ENCODE measurements at places on chromosomes 1 and 21.

DNA sequence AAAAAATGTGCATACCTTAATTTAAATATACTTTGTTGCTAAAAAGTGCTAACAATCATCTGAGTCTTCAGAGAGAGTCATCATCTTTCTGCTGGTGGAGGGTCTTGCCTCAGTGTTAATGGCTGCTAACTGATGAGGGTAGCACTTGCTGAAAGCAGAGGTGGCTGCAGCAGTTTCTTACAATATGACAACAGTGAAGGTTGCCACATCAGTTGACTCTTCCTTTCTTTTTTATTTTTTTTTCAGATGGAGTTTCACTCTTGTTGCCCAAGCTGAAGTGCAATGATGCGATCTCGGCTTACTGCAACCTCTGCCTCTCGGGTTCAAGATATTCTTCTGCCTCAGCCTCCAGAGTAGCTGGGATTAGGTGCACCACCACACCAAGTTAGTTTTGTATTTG, 2.6 kb upstream of the CFAP45 start:
- DNase-seq: no peak

DNA sequence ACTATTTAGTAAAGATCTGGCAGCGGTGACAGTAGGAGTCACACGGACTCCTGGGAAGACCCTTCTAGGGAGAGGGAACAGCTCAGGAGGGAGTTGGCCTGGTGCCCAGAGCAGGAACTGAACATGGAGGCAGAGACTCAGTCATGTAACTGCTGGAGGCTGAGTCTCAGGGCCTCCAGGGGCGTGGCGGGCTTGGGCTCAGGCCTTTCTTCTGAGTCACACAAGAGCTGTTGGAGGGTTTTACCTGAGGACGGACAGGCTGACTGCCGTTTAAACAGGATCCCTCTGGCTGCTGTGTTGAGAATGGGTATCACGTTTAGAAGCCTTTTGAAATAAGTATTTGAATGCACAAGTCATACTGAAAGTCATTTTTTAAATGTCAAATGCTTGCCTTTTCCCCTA, 7.2 kb upstream of the ETS2 start:
- no peak for DNase-seq

GRCh38 chr1:213979751-213980586, 7.8 kb upstream of the PROX1 start:
- DNase-seq: no peak

- no peak for DNase-seq
Observed at GRCh38 chr1:191022856-191023255, 545.2 kb upstream of the BRINP3 start.

- no peak for DNase-seq
Observed at GRCh38 chr1:92944901-92945747, 16.1 kb downstream of the DIPK1A start.

- DNase-seq: no peak
Observed at GRCh38 chr21:35475762-35476161, 426.7 kb upstream of the RUNX1 start.

- no peak for DNase-seq
Observed at GRCh38 chr1:218930472-218931241, 243.0 kb upstream of the LYPLAL1 start.

DNA sequence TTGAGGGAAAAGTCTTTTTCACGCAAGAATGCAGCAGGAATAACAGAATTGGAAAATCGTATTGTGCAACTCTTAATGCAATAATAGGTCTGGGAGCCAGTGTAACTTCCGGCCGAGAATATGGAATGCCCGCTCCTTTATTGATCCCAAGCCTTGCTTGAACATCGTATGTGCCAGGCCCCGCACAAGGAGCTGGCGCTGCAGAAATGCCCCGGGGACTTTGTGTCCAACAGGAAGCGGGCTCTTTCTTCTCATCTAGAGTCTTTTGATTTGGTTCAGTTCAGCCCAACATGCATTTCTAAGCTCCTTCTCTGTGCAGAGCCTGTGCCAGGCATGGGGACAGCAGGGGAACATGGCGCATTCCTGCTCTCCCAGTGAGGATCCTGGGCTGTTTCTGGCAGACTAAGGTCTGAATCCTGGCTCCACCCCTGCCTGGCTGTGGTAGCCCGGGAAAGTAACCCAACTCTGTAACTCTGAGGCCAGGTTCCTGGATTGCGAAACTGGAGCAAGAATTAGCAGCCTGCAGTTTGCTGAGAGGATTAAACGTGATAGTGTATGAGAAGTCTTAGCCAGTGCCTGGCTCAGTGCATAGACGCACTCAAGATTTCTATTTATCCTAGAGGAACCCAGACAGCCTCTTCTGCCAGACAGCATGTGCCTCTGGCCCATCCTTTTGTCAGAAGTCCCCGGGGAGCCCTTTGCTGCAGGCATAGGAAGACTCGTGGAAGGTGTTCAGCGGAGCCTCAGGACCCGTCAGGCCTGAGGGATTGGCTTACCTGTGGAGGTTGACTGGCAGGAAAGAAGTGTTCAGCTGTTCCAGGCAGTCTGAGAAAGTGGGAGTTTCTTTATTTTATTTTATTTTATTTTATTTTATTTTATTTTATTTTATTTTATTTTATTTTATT, 987 bp upstream of the CDCP2 start:
- no peak for DNase-seq

DNA sequence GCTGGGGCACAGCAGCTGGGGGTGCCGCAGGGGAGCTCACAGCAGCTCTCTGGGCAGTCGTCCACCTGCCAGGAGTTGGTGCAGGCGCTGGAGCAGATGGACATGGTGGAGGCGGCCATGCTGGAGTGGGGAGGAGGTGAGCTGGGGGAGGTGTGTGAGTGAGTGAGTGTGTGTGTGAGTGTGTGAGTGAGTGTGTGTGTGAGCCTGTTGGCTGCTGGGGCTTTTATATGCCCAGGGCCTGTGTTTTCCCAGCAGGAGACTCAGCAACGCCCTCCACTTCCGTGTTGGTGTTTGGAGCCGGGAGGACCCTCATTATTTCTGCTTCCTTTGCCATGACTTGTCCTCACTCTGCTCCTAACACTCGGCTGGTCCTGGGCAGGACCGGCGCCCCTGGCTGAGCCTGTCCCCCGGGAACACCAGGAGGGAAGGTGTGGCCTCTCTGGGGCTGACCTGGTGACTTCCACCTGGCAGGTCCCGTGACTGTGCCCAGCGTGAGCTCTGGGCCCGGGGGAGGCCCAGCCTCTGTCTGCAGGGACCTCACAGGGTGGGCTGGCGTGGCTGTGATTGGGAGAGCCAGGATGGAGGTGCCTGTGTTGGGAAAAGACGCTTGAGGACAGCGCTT, at the start of gene KRTAP10-2:
Gene KRTAP10-2 (minus strand): TSS at position 166 of the 622 bp plus-strand sequence. CDS start 47 bp downstream, at position 119.
- peak; percentile 9 for DNase-seq

- DNase-seq: no peak
Observed at GRCh38 chr1:168466092-168466713, 77.6 kb downstream of the XCL2 start.

DNA sequence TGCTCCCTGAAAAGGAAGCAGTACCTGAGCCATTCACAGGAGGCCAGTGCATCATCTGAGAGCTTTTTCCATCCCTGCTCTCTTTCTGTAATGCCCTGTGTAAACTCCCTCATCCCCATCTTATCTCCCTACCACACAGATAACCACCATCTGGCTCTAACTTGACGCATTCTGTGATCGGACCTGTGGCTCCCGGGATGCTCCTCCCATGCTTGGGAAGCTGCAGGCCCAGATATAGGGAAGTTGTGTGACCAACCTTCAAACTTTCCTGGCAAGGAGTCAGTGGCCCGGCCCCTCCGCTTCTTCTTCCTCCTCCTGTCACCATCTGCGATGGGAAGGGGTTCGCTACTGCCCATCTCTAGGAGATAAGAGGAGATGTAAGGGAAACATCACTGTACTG, 21.1 kb downstream of the MKNK1 start:
- DNase-seq: no peak
